Esophagus muscularis mucosa (tissue), 4 donors: ENCODE measurements at places on chromosomes 7 and 10. TPM values are rescaled to one million over a fixed set of nuclear protein-coding genes. Genes with fewer than 3 reads are reported as not detected.

GRCh38 chr7:90965211-90965610, 299.0 kb upstream of the FZD1 start:
- no peak for DNase-seq

DNA sequence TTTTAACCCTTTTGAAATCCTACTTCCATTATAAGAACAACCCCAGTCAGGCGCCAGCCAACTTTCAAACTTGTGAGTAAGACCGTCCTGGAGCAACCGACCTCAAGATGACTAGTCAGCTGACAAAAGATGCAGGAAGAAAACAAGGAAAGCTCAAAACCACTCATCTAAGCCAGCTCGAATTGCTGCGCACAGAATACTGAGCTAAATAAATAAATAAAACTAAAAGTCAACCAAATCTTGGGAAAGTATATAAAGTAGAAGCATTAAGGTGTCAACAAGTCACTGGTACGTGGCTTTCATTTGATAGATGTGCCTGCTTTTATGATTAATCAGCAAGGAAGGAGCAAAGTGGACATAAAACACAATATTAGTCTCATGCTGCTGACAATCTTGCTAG, 1269.8 kb downstream of the XPNPEP1 start:
- DNase-seq = no peak

DNA sequence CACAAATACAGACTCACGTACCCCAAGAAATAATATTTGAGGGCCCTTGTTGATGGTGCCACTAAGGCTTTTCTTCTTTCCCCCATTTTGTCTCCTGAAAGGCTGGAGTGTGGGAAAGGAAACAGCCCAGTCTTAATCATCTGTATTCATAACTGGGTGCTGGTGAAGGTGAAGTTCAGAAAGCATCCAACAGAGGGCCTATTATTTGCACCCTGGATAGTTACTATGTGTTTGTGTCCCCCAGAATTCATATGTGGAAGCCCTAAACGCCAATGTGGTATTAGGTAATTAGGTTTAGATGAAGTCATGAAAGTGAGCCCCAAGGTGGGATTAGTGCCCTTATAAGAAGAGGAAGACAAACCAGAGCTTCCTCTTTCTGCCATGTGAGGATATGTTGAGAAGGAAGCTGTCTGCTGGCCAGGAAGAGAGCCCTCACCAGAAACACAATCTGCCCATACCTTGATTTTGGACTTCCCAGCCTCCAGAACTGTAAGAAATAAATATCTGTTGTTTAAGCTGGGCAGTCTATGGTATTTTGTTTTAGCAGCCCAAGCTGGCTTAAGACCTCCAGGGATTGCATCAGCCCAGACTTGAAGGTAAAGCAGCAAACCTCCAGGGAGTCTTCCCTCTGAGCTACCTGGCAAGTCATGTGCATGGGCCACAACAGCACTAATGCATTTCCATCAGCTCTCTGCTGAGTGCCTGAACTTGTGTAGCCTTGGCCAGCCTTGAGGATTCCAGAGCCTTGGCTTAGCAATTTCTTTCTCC, 90.0 kb upstream of the ADRB1 start:
- DNase-seq = no peak

The TAS2R5 gene
- 0.50 TPM for total RNA-seq

The FOXP2 gene
- total RNA-seq = 53.2 TPM

The CTTNBP2 gene
- total RNA-seq = 12.1 TPM

The TEX47 gene
- total RNA-seq = not detected
